ENCODE measurements at places on chromosomes 5 and 9.

- no peak for DNase-seq
These were observed 137.8 kb downstream of the CEP120 start for GRCh38 chr5:123285122-123286023.

DNA sequence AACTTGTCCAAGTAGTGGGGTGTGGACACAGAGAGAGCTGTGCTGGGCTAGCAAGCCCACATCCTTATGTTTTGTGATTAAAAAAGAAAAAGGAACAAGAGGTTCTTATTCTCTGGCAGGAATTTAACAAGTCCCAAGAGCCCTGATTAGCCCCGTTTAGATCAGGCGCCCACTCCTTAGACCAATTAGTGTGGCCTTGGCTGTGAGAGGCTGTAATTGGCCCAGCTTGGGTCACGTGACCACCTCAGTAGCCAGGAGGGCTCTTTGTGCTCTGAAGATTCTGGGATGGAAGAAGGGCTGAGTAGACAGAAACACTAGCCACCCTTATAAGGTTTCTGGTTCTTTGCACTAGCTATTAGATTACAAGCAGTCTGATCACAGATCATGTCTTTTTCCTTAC, 31.1 kb downstream of the GCNT4 start:
- no peak for DNase-seq

DNA sequence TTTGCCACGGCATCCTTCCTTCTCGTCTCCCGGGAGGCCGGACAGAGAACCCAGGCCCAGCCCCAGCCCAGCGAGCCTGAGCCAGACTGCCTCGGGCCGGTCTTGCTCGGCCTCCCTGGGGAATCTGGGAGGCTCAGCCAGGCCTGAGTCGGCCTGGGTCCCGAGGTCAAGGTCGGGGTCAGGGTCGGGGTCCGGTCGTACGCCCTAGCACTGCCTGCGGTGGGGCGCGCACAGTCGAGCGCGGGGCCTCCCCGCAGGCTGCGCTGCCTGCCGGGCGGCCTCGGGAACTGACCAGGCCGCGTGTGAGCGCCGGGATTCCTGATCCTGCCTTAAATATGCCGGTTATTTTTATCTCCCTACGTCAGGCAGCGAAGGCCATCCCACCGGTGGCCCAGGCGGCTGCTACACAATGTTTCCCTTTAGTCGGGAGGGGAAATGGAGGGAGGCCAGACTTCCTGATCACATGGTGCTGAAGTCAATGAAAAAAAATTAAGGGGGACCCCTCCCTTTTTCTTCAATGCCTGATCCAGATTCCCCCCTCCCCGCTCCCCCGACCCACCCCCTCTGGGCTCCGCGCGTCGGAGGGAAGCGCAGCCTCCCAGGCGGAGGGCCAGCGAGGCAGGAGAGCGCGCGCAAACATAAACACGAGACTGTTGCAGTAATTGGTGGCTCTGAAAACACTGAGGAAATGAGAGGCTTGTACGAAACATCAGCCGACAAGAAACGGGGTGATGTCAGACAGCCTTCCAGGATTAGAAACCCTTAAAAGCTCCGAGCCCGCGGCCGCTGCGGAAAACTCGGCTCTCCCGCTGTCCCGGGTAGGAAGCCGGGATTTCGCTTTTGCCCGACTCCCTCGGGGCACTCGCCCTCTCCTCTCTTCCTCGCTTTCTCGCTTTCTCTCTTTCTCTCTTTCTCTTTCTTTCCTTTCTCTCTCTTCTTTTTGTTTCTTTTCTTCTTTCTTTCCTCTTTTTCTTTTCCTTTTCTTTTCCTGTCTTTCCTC, 148.2 kb upstream of the KLF4 start:
- peak; percentile 96 for DNase-seq

DNA sequence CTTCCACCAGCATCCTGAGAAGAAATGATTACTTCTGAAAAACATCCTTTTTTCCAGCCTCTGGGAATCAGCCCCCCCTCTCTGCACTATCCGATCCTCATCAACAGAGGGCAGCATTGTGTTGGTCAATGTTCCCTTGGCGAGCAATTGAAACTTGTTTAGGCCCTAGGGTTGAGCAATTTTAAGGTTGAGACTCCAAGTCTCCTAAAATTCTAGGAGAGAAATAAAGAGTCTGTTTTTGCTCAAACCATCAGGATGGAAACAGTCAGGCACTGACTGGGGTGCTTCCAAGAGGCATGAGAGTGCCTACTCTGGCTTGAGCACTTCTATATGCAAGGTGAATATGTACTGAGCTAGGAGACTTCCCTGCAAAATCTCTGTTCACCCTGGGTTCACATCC, 12.4 kb upstream of the CYFIP2 start:
- DNase-seq: peak; percentile 21

GRCh38 chr5:74126294-74126693, 500.3 kb downstream of the ARHGEF28 start:
- DNase-seq: no peak

DNA sequence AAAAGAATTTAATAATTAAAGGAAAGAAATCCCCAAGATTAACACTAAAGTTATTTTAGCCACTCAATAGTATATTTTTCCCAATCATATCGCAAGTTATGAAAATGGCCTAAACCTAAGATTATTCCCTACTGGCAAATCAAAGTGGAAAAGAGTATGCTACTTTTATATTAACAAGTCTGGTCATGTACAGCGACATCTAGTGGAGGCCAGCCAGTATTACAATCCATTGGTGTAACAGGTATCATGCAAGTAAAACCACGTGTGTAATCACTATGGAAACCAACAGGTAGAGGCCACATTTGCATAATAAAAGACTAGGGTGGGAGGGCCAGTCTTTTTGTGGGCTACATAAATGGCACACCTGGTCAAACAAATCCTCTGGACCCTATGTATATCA, 976.4 kb upstream of the CDH9 start:
- DNase-seq: no peak

GRCh38 chr9:91187311-91187964, 174.3 kb downstream of the AUH start:
- no peak for DNase-seq

DNA sequence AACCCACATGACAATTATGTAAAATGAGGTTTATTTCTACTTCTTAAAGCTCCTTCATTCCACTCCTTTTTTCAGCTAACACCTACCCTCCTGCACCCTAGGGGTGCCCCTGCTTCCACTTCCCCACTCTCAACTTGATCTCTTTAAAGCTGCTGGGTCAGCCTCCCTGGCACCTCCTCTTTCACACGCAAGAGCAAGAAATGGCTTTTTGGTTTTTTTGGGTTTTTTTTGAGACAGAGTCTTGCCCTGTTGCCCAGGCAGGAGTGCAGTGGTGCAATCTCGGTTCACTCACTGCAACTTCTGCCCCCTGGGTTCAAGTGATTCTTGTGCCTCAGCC, 64.4 kb downstream of the SUSD1 start:
- DNase-seq: no peak

DNA sequence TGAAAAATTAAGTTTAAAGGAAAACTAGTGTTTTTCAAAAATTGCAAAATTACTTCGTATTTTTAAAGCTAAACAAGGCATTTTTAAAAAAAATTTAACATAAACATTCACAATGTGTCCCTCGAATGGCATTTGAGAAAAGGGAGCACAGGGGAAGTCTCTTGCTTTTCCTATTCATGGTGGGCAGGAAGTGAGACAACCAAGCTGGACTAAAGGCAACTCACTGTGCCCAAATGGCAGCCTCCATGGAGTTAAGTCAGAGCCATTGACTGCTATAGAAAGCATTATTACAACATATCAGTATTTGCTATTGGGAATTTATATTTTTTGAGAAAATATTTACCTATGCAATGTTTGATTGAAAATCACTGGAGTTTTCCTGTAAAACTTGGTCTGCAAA, 8.3 kb downstream of the HNRNPH1 start:
- no peak for DNase-seq

- DNase-seq: no peak
These were observed 38.3 kb downstream of the NR2F1 start for GRCh38 chr5:93621327-93621798.

GRCh38 chr9:78235256-78235761, 566 bp upstream of the CEP78 start:
- no peak for DNase-seq

- no peak for DNase-seq
These were observed 22.2 kb downstream of the RALGDS start for GRCh38 chr9:133098871-133099270.

DNA sequence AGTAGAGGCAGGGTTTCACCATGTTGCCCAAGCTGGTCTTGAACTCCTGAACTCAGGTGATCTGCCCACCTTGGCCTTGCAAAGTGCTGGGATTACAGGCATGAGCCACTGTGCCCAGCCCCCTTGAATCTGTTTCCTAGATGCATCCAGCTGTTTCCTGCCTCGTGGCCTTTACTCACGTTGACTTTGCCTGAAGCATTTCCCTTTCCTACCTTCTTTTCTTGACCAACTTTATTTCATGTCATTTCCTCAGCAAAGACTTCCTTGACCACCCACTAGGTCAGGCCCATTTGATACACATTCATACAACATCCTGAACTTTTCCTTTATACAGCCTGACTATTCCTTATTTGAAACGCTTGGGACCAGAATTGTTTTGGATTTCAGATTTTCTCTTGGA, 51.0 kb downstream of the DOCK2 start:
- DNase-seq: no peak

DNA sequence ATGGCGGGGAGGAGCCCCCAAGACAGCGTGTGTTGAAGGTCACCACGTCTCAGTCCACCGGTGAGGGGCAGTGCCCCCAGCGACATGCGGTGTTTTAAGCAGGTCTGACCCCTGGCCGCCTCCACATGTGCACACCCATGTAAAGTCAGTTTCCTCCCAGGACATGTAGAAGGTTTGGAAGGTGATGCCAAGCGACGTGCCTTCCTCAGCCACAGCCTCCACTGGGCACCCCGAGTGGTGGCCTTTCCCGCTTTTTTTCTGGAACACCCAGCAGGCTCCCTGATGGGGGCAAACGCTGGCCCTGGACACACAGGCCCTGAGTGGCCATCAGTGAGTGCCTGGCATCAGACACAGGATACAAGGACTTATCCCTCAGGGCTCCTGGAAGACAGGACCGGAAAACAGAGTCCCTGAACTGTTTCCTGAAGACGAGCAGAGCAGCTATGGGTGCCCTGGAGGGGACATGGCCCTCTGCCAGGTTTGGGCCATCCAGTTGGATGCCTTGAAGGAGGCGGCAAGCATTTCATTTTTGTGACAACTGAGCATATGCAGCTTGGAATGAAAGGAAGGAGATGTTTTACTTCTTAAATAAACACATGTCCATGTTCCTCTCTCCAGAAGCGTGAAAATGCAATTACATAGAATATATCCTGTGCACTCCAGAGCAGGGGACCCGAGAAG, 275.8 kb upstream of the IRX2 start:
- DNase-seq: no peak

GRCh38 chr9:81621785-81622259, 67.5 kb downstream of the TLE1 start:
- DNase-seq: no peak

GRCh38 chr9:137879052-137879451, 1.5 kb downstream of the CACNA1B start:
- no peak for DNase-seq

GRCh38 chr9:98176391-98177259, 15.8 kb downstream of the CORO2A start:
- DNase-seq: no peak

DNA sequence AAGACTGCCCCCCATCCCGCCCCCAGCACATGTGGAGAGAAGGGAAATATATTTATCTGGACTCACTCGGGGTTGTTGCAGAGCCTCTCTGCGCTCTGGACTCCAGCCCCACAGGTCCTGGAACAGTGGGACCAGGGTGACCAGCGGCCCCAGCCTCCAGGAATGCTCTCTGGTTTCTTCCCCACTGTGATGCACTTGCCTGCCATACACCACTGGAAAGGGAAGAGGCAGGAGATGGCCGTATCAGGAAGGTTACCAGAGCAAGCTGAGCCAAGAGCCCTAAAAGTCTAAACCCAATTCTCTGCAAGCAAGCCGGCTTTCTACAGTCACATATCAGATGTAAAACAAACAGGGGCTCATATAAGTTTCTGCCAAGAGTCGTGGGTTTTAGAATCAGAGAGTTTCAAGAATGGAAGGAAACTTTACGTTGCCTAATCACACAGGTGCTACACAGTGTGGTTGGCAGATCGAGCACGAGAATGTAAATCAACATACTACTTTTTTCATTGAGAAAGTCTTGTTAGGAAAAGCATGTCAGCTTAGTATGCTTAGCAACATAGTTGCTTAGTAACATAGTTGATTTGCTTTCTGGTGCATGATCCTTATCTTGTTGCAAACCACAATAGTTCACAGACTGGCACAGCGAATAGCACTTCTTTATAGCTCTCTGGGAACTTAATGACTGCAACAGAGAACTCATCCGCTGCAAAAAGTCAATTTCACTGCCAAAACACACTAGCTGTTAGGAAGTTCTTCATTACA, 201.2 kb downstream of the TARS1 start:
- peak; percentile 69 for DNase-seq

DNA sequence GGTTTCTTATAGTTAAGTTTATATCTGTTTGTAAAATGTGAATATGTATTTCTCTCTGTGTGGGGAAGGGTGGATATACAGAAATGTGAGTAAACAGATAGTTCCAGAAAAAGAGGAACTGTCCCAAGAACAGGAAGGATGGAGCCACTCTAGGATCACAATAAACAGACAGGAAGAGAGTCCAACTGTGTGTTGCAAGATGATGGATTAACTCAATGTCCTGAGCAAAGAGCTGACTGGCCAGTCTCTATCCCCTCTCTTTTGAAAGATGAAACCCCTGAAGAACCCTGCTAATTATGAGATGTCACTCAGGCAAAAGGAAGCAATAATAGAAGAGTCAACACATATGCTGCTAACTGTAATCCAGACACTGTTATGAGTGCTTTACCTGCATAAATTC, 202.7 kb downstream of the SEMA6A start:
- DNase-seq: no peak

GRCh38 chr5:94849821-94850736, 231.6 kb downstream of the SLF1 start:
- peak; percentile 48 for DNase-seq

- DNase-seq: no peak
These were observed 118.7 kb upstream of the ADAMTS16 start for GRCh38 chr5:5021436-5021835.

GRCh38 chr9:126965541-126966428, 51.2 kb downstream of the RALGPS1 start:
- DNase-seq: no peak

GRCh38 chr5:78496373-78496772, 136.0 kb downstream of the SCAMP1 start:
- no peak for DNase-seq

DNA sequence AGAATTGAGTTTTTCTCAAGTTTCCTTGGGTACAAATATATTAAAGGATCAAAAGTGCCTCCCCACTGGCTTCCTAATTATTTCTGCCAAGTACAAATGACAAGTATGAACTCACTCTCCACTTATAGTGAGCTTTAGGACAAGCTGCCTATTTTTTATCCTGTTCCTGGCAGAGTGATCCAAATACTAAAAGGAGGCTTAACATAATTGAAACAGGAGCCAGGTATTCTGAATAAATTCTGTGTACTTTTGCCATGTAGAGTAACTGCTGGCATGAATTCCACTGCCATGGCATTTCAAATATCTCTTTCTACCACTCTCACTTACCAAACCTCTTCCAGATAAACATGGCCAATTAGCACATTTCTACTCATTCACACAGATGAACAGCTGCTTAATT, 171.1 kb downstream of the EPB41L4A start:
- no peak for DNase-seq

GRCh38 chr5:151570512-151571269, 20.4 kb downstream of the FAT2 start:
- DNase-seq: no peak

GRCh38 chr5:146068977-146069779, 36.2 kb downstream of the PLAC8L1 start:
- DNase-seq: no peak

- DNase-seq: no peak
These were observed 47.0 kb downstream of the TJP2 start for GRCh38 chr9:69221036-69221435.

GRCh38 chr5:109324931-109325330, 84.8 kb downstream of the PJA2 start:
- DNase-seq: no peak
